ENCODE measurements at places on chromosomes 1 and 21.

DNA sequence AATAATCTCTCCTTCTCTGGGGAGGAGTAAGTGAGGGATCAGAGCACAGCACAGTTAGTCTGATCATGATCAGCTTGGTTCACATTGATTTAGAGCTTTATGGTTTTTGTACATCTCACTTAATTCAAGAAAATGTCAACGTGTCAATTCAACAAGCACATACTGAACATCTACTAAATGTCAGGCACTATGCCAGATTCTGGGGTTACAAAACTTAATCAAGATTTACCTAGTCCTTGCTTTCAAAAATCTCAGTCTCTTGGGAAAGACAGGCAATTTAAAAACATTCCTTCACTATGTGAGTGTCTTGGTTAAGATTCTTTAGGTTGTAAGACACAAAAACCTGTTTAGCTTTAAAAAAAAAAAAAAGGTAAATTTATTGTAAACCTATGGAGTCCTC lies 181.4 kb downstream of the AK5 start:
- DNase-seq, result no peak

GRCh38 chr1:93723110-93723509 lies 41.5 kb upstream of the BCAR3 start:
- no peak for DNase-seq

DNA sequence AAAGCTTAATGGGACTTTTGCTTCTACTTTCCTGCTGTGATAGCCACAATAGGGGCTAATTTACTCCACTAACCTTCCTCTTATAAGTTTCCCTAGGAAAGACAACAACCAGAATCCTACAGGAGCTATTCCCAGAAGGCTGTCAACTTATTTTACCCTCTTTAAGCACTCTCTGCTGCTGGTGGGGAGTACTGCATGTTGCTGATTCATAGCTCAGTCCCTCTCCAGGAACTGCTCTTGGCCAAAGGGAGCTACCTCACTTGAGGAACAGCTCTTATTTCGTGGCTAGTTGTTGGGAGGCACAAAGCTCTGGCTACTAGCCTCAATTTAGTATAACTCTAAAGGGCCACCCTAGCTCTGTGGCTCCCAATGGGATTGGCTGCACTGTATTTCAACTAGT lies 37.2 kb downstream of the ADSS2 start:
- DNase-seq, result no peak

DNA sequence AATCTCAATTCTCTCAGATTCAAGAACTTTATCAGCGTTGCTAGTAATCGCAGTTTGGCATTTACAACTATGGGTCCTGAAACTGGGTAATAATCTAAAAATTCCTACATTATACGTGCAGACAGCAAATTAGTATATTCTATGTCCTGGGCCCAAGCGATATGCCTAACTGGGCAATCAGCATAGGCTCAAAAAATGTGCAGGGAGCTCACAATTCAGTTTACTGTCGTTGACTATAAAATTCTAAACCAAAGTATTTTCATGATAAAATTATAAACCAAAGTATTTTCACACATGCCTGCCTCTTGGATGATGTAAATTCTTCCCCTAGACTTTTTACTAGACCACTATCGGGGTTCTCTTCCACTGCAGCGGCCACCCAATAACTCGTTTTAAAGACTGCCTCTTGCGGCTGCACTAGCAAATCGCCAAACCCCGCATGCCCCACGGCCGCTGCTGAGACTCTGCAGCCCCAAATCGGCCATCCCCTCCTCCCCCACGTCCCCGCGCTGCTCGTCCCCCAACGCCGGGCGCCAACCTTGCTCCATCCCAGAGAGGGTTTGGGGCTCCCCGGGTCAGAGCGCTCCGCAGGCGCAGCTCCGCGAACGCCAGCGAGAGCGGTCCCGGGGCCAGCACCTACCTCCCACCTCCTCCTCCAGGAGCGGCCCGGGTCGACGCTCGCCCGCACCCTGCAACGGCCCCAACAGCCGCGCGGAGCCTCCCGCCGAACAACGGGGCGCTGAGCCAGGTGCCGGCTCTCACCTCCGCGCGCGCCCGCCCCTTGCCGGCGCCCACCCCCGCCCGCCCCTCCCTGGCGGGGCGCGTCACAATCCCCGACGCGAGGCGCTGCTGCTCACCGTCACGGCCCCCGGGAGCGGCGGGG lies 506 bp downstream of the SSX2IP start:
- peak; percentile 86 for DNase-seq

GRCh38 chr1:162161916-162162550 lies 92.5 kb downstream of the NOS1AP start:
- no peak for DNase-seq

DNA sequence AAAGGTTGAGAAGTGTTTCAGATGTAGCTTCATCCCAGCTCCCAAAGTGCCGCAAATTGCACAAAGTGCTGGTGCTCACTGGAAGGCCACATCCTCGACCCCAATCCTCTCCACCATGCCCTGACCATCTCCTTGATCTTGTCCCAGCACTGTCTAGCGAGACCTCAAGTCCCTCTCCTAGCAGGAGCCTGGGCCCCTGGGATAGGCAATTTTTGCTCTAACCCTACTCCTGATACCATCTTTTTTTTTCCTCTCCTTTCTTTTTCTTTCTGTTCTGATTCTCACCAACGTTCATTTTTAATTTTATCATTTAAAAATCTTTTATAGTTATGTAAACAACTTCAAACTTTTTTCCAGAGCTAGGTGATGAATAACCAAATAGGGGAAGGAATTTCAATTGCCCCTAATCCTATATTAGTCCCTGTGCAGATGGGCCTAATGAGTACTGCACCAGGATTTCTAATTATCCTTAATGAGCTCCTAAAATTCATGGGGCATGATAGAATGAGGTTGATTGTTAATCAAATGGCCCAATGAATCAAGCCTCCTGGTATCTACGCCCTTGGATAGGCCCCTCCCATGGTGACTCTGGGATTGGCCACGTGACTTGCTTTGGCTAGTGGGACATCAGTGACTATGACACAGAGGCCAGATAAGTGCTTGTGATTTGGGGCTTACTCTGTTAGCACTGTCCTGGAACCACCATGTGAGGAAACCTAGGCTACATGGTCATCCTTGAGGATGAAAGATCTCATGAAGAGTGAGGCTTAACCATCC lies 41.5 kb upstream of the TENT5B start:
- DNase-seq, result no peak

DNA sequence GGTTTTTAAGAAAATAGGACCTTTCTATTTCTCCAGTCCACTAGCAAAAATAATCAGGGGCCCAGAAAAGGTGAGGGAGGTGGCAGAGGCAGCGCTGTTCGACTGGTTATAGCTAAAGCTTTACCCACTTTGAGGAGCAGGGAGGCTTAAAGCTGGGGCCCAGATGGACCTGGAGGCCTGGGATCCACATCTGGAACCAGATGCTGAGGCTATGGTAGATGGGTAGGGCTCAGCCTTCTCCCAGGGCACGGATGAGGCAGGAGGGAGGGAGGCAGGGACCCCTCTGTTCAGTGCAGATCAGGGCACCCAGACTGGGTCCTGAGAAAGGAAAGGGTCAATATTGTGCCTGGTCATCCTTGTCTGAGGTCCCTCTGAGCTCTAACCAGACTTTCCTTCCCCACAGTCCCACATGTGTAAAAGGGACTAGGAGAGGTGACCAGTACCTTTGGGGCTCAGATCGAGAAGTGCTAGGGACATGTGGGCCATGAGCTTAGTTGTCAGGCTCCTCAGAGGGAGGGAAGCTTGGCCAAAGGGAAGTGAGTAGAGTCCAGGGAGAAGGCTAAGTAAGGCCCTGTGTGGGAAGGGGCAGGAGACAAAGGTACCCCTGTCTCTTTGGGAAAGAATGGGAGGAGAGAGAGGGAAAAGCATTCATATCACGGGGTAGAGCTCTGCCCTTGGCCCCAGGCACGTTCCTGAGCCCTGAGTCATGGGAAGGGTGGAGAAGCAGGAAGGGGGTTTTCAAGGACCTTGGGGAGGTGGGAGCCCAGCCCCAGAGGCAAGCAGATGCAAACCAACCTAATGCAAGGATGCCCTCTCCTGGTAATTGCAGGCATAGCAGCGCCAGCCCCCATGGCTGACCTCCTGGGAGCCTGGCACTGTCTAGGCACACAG lies 15.4 kb downstream of the LMNA start:
- DNase-seq, result peak; percentile 83

DNA sequence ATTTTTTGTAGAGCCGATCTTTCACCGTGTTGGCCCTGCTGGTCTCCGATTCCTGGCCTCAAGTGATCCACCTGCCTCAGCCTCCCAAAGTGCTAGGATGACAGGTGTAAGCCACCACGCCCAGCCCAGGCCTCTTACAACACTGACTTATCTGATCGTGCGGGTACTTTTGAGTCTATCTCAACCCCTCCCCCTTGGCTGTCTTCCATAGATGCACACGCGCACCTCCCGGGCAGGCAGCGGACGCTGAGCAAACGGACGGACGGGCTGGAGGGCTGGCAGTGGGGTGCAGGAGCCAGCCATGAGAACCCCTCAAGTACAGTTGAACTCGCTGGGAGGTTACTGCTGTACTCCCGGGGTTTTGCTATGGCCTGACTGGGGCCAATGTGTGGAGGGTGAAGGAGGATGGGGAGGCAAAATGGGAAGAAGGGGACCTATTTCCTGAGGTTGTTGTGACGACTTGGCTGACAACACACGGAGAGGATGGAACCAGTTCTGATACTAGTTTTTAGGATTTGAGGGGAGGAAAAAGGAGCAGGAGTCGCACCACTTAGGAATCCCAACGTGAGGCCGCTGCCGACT lies 959 bp downstream of the CD58 start:
- no peak for DNase-seq

- DNase-seq, result peak; percentile 85
Observed at GRCh38 chr1:50108497-50109059, at the start of gene ELAVL4. TSS of gene ELAVL4 (plus strand) at chr1:50108920. CDS start at chr1:50109190, 270 bp downstream.

GRCh38 chr1:239807361-239807760 lies 284.3 kb upstream of the FMN2 start:
- no peak for DNase-seq

- DNase-seq, result no peak
Observed at GRCh38 chr1:79825551-79825950, 819.0 kb upstream of the ADGRL4 start.

- no peak for DNase-seq
Observed at GRCh38 chr1:172895761-172896160, 155.0 kb downstream of the TNFSF18 start.

- DNase-seq, result peak; percentile 68
Observed at GRCh38 chr1:48697066-48697707, 79.5 kb downstream of the BEND5 start.

DNA sequence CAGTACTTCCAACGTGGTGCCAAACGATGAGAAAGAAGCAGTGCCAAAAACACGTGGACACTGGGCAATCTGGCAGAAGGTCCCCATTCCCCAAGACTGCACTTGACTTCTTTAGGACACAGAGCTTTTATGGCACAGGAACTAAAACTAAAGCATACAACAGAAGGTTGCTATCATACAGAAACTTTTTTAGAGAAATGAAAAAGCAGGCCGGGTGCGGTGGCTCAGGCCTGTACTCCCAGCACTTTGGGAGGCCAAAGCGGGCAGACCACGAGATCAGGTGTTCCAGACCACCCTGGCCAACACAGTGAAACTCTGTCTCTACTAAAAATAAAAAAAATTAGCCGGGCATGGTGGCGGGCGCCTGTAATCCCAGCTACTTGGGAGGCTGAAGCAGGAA lies 43.0 kb downstream of the GNB1 start:
- no peak for DNase-seq

DNA sequence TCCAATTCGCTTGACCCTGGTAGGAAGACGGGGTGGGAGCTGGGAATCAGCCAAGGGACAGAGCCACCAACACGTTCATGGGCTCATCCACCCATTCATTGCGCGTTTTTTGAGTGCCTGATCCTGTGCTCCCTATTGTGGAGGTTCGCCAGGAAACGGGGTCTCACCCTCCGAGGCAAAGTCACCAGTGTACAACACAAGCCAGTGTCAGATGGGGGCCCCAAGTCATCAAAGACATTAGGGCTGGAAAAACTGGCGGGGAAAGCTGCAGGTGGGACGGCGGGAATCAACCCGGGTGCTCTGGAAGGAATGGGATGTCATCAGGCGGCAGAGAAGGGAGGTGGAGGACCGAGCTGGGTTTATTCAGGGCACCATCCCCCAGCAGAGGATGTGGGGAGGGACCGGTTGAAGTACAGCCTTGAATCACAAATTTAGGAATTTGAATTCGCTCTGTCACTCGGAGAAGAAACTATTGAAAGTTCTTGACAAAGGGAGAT lies 667 bp upstream of the NID1 start:
- no peak for DNase-seq

DNA sequence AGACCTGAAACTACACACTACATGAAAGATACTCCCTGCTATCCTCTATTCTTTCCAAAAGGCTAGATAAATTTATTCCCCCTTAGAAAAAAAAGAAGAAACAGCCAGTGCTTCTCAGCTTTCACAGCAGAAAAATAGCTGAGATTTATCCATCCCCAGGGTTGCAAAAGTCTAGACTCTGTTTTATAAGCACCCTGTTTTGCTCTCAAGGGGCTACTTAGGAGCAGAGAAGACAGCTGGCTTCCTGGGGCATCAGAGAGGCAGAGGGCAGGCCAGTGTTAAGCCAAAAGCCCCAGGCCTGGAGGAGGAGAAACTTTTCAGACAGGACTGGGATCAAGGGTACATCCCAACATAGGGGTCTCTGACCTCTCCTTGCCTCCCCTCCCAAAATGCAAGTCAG lies 3.9 kb downstream of the LAMB3 start:
- DNase-seq, result no peak

DNA sequence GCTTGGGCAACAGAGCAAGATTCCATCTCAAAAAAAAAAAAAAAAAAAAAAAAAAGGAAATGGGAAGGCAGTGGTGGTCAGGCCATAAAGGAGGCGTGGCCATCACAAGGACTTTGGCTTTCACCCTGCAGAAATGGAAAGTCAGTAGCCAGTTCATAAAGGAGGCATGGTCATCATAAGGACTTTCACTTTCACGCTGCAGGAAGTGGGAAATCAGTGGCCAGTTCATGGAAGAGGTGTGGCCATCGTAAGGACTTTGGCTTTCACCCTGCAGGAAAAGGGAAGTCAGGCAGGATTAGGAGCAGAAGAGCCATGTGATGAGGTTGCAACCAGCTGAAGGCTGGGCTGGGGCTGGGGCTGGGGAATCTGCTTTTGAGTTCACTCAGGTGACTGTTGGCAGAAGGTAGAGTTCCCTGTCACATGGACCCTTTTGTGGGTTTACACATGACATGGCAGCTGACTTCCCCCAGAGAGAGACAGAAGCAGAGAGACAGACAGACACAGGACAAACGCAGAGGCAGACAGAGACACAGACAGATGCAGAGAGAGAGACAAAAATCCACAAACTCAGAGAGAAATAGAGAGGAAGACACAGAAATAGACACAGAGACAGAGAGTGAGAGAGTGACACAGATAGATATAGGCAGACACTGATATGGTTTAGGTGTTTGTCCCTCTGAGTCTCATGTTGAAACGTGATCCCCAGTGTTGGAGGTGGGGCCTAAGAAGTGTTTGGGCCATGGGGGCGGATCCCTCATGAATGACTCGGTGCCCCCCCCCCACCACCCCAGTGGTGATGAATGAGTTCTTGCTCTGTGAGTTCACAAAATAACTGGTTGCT lies 263.9 kb upstream of the KAZN start:
- no peak for DNase-seq

- DNase-seq, result no peak
Observed at GRCh38 chr21:18155508-18156193, 89.0 kb upstream of the CHODL start.
